ENCODE measurements at places on chromosomes 5 and 9.

DNA sequence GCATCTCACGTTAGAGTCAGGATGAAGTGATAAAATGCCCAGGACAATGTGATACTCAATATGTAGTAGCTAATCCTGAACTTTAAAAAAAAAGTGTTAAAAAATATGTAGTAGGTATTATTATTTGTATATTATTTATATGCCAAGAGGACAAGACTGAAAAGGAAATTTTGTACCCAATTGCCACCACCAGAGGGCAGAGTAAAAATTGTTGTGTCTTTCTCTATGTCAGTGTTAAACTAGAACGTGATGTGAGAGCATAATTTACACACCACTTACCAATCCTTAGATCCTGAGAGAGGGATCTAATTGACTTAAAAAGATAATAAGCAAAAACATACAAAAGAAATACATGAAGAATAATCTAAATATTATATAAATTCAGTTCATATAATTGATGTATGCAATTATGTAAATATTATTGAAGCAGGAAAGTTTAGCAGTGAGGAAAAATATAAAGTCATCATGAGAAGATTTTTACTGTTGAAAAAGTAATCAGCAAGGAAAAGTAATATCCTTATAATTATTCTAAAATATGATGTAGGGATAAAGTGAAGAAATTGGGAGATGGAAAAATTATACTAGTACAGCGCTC is 288.9 kb downstream of the RAB3C start:
- DNase-seq = no peak

DNA sequence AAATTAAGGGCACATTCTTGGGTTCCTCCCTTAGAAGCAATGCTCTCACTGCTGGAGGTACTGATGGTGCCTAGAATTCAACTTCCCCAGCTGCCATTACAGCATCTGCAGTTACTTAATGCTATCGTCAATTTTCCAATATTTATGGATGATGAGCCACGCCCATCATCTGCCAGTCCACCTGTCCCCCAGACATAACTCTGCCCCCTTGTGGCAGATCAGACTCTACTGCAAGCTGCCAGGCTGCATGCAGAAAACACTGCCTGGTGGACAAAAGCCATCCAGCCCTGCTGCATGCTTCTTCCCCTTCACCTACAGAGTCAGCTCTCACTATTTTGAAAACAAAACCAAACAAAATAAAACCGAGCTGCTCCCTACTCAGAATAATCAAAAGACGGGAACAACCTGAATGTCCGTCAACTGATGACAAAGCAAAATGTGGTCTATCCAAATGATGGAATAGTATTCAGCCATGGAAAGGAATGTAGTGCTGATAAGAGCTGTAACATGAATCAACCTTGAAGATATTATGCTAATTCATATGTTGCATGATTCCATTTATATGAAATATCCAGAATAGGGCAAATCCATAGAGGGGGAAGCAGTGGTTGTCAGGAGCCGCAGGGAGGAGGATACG is 66.4 kb downstream of the RETREG1 start:
- DNase-seq = no peak

DNA sequence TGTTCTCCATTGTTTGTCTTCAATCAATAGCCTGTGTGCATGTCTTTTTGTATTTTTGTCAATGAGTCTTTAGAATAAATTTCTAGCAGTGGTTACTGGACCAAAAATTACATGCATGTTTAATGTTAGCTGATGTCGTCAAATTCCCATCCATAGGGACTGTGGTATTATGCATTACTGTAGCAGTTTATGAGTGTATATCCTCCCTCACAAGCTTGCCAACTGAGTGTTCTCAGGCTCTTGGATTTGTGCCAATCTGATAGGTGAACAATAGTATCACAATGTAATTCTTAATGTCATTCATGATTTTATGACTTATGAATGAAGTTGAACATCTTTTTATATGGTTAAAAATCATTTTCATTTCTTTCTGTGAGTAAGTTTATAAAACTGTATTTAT is 13.0 kb downstream of the SNX24 start:
- DNase-seq = no peak

GRCh38 chr5:109516390-109516789 is 106.6 kb upstream of the PJA2 start:
- no peak for DNase-seq

DNA sequence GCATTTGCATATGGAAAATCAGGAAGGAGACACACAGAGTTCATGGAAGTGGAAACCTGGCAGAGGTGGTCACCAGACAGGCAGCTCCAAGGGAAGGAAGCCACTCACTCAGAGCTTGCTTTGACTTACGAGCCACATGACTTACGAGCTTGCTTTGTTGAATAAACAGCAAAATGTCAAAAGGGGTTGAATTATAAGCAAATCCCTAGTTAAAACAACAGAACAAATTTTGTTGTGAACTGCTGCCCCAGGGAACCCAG is 164.3 kb downstream of the SYK start:
- no peak for DNase-seq

Measured in non-pigmented ciliary epithelial cell (primary cell).